NCI-H1105 (cell line): ENCODE measurements at places on chromosomes 5 and 9.

- no peak for DNase-seq
Observed at GRCh38 chr5:87403899-87404298, 8.8 kb downstream of the CCNH start.

GRCh38 chr9:92032891-92033290, 82.3 kb downstream of the SPTLC1 start:
- DNase-seq: no peak

- DNase-seq: no peak
Observed at GRCh38 chr9:133787754-133788025, 49.5 kb upstream of the SARDH start.

GRCh38 chr5:135056316-135057030, 22.4 kb upstream of the PITX1 start:
- DNase-seq: no peak

- DNase-seq: peak; percentile 71
Observed at GRCh38 chr9:94002316-94003140, 47.4 kb upstream of the BARX1 start.

DNA sequence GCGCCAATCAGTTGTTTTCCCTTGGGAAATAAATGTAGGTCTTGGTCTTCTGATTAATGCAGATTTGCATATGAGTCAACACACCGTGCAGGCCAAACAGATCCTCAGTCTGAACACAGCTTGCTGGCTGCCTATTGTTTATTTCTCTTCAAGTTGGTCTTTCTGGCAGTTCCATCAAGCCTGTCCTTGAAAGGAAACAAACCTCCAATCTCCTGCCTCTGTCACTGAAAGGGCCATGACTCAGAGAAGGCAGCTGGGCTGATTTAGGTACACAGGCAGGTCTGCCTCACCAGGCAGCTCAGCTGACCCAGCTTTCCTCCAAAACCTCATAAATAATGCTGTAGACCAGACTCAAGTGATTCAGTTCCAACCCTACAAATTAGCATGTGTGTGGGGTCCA, 175.9 kb downstream of the MAN2A1 start:
- DNase-seq: no peak

- no peak for DNase-seq
Observed at GRCh38 chr9:93894691-93895079, 60.5 kb downstream of the BARX1 start.

DNA sequence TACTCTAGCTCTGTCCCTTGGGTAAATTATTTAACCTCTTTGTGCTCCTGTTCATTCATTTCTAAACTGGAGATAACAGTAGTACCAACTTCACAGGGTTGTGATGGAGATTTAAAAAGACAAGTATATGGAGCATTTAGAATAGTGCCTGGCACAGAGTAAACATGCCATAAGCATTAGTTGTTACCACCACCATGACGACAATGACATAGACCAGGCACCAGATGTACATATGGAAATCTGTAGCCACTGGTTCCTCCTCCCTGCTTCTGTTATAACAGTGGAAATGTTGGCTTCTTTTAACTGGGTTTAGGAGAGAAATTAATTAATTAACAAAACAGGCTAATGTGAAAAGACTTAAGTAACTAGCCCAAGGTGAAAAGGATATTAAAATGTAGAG, 217.5 kb downstream of the DENND1A start:
- no peak for DNase-seq

GRCh38 chr9:137430723-137431415, 7.7 kb downstream of the NOXA1 start:
- DNase-seq: no peak

- DNase-seq: no peak
Observed at GRCh38 chr9:113524468-113524867, 60.9 kb downstream of the RGS3 start.

DNA sequence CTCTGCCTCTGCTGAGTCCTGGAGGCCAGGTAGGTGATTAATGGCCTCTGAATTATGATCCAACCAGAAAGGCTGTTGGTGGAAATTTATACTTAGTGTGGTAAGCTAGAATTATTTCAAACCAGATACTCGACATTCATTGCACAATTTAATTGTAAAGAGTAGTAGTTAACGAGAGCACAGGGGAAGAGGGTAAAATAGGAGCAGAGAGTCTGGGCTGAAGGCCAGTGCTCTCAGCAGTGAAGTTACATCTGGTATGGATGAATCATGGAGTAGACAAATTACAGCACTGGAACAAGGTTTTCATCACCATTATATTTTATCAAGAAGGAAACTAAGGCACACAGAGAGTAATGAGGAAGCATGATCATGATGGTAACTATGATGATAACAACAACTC, 92.5 kb downstream of the TLR4 start:
- DNase-seq: no peak

GRCh38 chr9:89408628-89409101, 89.2 kb downstream of the SEMA4D start:
- DNase-seq: no peak

DNA sequence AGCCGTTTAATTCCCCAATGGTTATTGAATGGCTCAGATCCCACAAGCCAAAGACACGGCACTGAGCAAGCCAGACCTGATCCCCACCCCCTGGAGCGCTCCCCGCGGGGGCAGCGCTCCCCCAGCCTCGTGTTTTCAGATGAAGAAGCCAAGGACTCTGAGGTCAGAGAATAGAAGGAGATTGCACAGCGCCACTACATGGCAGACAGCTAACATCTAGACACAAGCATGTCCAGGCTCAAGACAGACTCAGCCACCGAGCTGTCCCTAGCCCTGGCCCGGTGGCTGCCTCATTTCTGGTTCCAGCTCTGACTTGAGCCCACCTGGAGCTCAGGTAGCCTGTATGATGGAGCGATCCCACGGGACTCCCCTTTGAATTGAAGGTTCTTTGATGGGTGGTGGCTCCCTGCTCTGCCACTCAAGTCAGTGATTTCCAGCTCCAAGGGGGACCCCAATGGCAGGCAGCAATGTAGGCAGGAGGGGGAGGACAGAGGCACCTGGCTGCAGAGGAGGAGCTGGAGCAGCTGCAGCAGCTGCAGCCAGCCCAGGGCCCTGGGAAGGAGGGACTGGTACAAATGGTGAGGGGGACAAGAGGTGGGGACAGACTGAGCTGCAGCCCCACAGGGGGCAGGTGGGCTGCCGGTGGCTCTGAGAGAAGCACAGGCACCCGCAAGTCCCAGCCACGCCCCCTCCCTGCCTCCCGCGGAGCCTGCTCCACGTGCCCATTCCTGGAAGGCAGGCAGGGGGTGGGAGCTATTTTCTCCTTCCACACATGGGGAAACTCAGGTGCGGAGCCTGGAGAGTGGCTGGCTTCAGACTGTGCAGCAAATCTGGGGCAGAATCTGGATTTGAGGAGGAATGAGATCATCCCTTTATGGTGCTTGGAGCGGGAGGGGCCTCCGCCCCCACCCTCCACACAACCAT, 40.2 kb downstream of the NTNG2 start:
- DNase-seq: no peak

- no peak for DNase-seq
Observed at GRCh38 chr9:111531716-111532115, 6.7 kb downstream of the ZNF483 start.

GRCh38 chr9:36424289-36425055, 24.4 kb upstream of the RNF38 start:
- DNase-seq: no peak

- no peak for DNase-seq
Observed at GRCh38 chr5:180865981-180866695, 5.1 kb upstream of the ZFP62 start.

- DNase-seq: no peak
Observed at GRCh38 chr9:974031-974995, 2.1 kb upstream of the DMRT3 start.

GRCh38 chr5:50710838-50711237, 44.4 kb downstream of the PARP8 start:
- DNase-seq: no peak

DNA sequence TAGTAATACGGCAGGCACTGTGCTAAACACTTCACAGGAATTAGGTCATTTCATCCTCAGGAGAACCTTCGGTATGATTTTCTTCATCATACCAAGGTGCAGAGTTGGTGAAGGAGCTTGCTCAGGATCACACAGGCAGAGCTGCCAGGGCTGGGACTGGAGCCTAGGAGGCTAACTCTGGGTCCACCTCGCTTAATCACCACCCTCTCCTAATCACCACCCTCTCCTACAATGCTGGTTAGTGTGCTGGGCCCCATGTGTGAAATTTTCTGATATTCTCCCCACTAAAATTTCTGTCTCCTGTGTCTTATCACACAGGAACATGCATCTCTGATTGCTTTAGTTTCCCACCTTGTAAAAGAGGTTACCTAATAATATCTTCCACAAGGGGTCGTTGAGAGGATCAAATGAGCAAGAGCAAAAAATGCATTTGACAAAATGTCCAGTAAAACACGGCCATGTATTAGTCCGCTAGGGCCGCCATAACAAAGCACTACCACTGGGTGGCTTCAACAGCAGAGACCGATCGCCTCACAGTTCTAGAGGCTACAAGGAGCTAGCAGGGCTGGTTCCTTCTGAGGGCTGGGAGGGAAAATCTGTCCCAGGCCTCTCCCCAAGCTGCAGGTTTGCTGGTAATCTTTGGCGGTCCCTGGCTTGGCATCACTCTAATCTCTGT, 128.2 kb upstream of the NFIB start:
- DNase-seq: no peak

GRCh38 chr9:108885643-108886348, 23.7 kb downstream of the ACTL7A start:
- peak; percentile 82 for DNase-seq

GRCh38 chr9:26229324-26230054, 551.2 kb upstream of the TUSC1 start:
- no peak for DNase-seq

DNA sequence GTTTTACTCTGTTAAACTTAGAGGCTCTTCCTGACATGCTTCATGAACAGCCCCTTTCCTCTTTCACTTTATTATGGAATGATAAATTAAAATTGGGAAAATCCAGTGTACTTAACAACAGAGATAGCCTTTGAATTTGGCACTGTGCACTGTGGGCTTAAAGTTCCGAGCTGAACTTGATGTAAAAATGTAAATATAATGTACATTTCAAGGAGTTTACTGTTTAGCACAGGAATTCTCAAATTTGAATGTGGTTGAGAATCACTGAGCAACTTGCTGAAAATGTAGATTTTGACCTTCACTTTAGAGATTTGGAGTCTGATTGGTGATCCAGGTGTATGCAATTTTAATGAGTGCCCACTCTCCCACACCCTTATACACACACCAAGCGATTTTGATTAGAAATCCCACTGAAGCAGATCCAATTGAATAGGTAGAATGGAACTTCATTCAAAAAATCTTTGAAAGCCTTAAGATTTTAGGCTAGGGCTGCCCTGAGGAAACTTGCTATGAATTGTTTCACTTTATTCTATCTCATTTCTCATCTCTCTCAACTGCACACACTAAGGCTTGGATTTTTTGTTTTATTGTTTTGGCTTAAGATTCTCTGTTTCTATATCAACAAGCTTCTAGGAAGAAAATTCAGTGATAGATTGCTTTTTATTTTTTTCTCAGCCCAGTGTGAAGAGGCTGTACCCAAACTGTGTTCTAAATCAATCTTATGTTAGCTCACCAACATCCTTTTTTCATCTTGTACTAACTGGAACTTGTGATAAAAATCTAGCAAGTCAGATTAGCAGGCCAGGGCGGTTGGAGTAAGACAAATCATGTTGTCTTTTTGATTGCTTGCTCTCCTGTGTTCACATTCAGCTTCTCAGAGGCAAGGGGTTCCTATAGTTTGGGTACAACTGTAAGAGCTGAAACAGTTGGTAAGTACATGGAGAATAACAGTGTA, 22.9 kb downstream of the NUDT12 start:
- no peak for DNase-seq

DNA sequence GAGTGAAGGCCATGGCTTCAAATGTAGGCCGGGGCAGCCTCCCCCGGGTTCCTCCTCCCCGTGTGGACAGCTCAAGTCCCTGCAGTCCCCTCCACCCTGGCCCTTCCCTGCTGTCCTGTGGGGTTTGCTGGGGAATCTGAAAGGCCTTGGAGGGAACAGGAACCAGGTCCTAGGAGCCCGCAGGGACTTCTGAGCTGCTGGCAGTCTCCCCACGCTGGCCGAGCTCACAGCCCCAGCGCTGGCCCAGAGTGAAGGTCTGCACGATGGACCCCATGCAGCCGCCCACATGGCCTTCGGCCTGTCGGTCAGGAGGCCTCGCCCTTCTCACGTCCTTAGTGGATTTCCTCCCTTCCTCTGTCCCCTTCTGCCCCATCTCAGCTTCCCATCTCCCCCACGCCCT, 25.7 kb upstream of the NOTCH1 start:
- DNase-seq: no peak

DNA sequence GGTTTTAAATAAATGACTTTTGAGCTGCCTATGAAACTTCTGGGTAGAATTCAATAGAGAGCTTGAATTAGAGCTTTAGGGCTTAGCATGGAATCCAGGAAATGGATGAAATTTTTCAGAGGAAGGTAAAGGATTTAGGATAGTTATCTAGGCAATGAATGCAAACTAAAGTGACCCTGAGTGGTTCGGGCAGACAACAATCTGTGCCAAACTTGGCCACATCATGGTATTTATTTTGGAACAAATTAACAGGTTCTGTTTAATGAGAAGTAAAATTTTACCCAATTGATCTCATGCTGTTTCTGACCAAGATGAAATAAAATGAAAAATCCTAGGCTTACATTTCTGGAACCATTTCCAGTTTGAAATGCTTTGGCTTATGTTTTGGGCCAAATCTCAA, 934.4 kb downstream of the MAT2B start:
- DNase-seq: no peak

DNA sequence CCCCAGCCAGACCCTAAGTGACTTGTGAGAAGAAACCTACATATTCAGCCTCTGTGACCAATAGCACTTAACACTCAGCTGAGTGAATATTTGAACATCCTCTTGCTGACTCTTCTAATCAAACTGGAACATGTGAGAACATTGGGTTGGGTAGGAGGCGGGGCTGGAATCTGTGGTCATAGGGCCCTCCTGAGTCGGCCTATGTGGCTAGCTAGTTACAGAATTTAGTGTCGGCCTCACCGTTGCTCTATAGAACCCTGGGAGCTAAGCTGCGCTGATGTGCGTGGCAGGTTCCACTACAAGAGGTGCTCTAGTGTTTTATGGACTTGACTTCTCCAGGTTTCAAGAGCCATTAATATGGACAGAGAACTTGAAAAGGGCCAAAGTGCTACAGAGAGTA, 138.8 kb downstream of the DROSHA start:
- no peak for DNase-seq

GRCh38 chr5:79070350-79070667, 742 bp downstream of the BHMT2 start:
- DNase-seq: no peak

DNA sequence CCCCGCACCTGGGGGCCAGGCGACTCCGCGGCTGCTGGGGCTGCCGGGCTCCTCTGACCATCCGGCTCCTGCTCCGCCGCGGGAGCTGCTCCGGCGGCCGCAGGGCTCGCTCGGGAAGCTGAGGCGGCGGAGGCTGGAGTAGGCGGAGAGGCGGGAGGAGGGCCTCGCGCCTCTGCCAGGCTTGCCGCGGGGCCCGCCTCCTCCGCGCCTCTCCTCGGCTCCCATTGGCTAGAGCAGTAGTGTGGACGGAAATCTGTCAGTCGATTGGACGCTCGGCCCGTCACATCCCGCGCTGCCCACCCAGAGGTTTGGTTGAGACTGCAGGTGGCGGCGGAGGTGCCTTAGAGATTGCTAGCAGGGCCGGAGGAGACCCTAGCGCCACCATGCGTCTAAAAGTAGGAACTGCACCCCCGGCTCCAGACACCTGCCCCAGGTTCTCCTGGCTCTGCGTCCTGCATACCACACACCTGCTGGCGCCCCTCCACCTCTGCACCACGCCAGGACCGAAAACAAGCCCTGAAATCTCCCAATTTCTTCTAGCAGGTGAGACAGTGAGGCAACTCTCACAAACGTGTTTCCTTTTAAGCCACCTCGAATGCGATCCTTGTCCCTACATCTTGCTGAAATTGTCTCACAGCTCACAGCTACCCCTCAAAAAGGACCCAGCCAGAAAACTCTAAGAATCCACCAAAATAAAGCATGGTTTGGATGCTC, at the start of gene SCAI:
TSS of gene SCAI (minus strand) at position 152 of the 714 bp plus-strand sequence. CDS start at position 61, 91 bp downstream.
- DNase-seq: peak; percentile 97
